HL-60 (cell line): ENCODE measurements at places on chromosomes 2 and 18.

- no peak for DNase-seq
These were observed 1.4 kb upstream of the CAB39 start for GRCh38 chr2:230711224-230711623.

GRCh38 chr2:212815453-212815852 is 276.9 kb upstream of the ERBB4 start:
- peak; percentile 70 for DNase-seq

- DNase-seq = peak; percentile 99
These were observed at the start of gene DGUOK for GRCh38 chr2:73926493-73927327. DGUOK (plus strand) TSS chr2:73926880; CDS start chr2:73926911, 31 bp downstream.

DNA sequence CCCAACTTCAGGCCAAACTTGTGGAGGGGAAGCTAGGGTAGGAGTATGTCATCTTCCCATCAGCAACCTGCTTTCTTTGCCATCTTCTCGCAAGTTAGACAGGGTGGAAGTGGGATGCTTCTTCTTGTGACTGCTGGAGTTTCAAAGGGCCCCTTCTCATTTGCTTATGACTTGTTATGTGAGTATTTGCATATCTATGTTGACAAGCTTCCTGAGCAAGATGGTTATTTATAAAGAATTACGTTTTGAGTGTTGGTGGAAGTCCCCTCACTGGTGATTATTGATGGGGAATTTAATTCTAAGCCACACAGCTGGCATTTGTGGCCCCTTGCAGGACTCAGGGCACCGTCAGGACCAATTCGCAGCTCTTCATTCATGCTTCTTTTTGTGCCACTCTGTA is 791.0 kb downstream of the LRRTM4 start:
- no peak for DNase-seq

- DNase-seq = no peak
These were observed 477.9 kb upstream of the TNP1 start for GRCh38 chr2:217337771-217338170.

- no peak for DNase-seq
These were observed 194.6 kb downstream of the STK39 start for GRCh38 chr2:168052773-168053172.

DNA sequence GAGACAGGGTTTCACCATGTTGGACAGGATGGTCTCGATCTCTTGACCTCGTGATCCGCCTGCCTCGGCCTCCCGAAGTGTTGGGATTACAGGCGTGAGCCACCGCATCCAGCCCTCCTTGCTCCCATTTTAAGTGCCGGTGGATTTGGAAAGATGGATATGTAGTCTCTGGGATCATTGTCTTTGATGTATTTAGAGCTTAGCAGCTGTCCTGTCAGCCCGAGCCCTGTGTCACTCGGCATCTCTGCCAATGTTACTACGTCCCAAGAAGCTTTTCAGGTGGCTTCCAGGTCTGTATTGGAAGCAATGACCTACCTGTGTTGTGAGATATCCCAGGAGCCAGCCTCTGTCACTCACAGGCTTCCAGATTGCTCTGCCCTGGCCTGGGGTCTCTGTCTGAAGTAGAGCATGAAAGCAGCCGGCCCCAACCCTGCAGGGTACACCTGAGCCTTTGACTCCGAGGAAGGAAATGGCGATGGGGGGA is 35.3 kb downstream of the MAP4K4 start:
- no peak for DNase-seq

DNA sequence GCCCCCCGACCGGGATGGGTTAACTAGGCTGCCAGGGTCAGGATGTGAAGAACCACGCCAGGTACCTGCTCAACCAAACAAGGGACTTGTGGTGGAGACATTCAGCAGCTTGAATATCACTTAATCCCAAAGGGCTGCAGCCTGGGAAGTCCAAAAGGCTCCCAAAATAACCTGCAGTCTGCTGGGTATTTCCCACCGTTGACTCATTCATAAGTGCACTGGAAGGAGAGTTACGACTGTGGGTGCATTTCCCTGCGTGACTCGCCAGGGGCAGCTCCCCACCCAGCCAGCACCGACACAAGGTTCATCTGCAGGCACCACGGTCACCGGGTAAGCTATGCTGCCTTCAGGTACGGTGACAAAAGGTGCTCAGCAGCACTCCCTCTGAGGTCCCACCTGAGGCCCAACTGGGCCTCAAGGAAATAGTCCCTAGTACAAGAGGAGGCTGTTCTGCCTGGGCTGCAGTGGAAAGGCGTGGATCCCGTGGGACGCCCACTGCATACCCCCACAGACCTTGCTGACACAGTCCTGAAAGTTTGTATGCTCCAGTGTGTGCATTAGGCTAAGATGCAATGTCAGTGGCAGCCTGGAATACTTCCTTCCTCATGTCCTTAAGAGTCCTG is 86.5 kb downstream of the UXS1 start:
- DNase-seq = no peak

DNA sequence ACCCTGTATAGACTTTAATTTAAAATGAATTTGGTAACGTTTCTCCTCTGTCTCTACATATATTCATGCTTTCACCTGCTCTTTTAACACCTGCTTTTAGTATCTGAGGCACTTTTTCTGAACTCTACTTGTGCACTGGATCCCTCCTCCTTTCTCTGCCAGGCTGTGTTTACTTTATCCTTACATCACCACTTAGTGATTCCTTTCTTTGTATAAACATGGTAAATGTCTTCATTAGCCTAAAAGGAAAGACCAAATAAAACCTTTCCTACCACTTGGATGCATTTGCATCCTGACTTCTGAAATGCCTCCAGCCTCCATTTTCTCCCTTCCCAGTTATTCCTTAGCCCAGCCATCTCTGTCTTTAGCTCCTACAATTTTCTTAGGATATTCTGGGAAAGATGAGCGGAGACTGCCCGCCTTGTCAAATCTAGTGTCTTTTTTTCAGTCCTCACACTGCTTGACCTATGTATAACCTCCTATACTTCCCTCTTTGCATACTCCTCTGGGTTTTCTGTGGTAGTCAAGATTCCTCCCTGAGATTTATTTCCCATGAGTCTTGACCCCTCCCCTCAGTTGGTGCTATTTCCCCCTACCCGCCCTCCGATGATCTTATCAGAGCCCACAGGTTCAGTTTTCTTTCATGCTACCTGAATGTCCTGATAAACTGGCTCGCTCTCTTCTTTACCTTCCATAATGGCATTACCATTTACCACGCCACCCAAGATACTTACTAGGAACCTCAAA is 44.8 kb downstream of the REL start:
- no peak for DNase-seq

- no peak for DNase-seq
These were observed 568.5 kb downstream of the ARHGAP15 start for GRCh38 chr2:143697744-143698143.

- DNase-seq = no peak
These were observed 361.1 kb upstream of the NRP2 start for GRCh38 chr2:205321231-205321630.

DNA sequence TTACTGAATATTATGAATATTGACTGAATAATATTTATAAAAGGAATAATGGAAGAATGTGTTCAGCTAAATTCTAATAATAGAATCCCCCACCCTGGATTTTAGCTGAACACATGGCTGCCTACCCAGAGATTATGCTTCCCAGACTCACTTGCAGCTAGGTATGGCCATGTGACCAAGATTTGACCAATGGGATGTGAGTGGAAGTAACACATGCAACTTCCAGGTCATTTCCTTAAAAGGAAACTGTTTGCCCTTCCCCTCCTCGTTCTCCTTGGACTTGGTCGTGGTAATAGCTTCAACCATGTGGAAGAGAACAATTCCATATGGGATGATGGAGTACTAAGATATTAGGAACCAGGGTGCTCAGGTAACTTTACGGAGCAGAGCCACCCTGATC is 47.8 kb downstream of the KIAA2012 start:
- DNase-seq = no peak

- DNase-seq = no peak
These were observed 29.4 kb upstream of the DYSF start for GRCh38 chr2:71423817-71424420.
